Putamen (tissue), 1 donor: ENCODE measurements at places on chromosomes 5 and 9.
A peak's percentile ranks its signal among the peaks of the same experiment; 100 is the strongest.

GRCh38 chr5:149453618-149454415 lies 74.7 kb upstream of the IL17B start:
- no peak for DNase-seq

- DNase-seq = no peak
Measured at GRCh38 chr5:151683986-151684588, 2.6 kb downstream of the SPARC start.

DNA sequence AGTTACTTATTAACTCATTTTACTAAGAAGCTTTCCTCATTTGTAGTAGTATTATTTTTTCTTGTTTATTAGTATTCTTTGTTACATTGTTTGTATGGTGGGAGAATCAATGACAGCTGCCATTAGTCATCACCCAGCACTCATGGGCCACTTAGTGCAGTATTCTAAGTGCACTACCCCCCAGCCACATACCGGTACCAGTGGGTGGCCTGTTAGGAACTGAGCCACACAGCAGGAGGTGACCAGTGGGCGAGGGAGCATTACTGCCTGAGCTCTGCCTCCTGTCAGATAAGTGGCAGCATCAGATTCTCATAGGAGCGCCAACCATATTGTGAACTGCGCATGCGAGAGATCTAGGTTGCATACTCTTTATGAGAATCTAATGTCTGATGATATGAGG lies 24.2 kb upstream of the CAMLG start:
- DNase-seq = no peak

- DNase-seq = peak; percentile 7
Measured at GRCh38 chr9:31597977-31598376, 786.5 kb upstream of the ACO1 start.

- no peak for DNase-seq
Measured at GRCh38 chr9:2469681-2470221, 151.8 kb upstream of the VLDLR start.

DNA sequence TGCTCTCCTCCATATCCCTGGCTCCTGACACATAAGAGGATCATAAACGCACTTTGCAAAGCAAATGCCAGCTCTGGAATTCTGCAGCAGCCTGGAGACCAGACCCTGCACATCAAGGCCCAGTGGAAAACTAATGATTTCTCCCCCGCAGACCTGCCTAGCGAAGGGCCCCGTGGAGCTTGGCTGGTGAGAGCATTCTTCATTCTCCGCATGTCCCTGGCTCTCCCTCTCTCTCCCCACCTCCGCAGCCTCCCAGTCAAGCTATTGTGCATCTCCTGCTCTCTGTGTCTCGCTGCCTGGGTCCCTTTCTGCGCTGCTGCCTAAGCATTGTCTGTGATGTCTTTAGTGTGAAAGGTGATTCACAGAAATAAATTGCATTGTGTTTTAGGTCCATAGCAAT lies 46.7 kb downstream of the GRIA1 start:
- DNase-seq = no peak

GRCh38 chr5:158463938-158464337 lies 605.0 kb upstream of the CLINT1 start:
- DNase-seq = no peak

DNA sequence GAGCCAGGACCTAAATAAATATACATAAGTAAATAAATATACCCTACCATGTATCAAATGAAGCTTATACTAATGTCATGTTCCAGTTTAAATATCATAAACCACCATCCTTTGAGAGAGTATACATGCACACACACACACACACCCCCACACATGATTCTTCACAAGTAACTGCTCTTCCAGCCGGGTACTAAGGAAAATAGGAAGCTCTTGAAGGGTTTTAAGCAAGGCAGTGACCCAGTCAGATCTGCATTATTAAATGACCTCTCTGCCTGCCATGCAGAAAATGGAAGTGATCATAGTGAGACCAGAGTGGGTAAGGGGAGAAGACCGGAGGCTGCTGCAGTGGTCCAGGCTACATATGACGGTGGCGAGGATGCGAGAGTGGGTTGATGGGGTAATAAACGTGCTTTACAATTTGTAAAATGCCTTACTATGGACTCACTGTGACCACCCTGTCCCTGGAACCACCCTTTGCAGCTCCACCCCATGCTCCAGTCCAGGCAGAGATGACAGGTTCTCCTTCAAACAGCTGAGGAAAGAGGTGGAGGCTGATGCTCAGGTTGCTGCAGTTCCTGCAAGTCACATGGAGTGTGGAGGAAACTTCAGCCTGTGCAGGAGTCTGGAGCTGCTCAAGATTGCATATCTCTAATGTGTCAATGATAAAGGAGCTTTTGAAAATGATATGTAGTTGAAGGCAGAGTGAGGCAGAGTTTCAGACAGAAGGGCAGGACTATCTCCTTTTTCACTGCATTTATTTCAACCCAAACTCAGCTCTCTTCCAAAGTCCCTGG lies 38.8 kb upstream of the NDFIP1 start:
- DNase-seq = no peak

GRCh38 chr9:131598121-131598520 lies 52.8 kb downstream of the PRRT1B start:
- DNase-seq = no peak

GRCh38 chr5:106185661-106186081 lies 1485.1 kb downstream of the EFNA5 start:
- DNase-seq = no peak

DNA sequence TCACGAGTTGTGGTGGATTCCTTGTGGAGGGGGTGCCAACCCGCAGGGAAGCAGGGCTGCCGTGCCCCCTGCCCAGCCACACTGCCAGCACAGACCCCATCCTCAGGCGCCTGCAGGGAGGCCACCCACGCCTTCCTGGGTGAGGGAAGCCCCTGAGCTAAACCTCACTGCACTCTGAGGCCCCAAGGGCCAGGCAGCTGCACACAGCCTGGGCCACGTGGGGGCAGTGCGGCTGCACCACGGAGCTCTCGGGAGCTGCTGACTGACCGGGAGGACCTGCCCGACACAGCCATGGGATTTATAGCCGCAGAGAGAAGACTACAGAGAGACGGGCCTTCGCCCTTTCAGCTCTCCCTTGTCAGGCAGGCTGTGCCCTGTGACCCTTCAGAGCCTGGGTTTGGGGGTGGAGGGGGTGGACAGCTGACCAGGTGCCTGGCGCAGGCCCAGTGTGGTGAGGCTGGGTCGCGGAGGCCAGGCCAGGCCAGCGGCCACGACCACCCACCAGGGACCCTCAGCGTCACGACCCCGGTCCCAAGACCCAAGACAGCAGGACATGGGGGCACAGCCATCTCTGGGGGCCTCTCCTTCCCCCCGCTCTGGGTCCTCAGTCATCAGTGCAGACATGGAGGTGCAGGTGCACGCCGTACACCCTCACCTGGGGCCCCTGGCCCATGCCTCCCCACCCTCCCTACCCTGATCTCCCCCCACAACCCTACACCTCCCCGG lies 4.3 kb upstream of the AHRR start:
- DNase-seq = no peak

DNA sequence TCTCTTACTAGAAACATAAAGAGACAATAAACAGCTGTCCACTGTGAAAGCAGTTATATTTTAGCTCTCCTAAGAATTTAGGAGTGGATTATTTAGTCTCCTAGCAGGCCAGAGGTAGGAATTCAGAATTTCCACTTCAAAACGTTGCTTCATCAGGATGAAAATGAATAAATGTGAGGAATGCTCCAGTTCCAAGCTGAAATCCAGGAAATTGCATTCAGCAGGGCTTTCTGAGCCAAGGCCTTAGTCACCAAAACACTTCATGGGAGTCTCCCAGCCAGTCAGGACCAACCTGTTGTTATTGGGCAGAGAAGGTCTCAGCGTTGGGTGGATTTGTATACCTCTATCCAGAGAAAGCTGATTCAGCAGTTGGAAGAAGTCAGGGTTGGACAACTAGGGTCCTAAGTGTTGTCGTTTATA lies 1040.3 kb downstream of the TLE1 start:
- DNase-seq = no peak

DNA sequence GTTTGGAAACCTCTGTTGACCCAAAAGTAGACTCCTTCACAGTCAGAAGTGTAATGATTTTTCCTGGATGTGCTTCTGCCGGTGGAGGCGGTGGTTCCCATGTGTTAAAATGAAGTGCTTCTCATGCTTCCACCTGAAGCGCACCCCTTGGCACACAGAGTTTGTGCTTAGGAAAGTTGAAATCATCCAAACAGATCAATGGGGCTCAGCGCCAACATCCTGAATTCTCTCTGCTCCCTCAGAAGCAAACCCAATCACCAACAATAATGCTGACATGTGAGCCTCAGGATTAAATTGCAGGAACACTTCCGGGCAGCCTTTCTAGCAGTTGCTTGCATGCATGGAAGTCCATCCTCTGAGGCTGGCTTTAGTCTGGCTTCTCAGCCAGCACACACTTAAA lies 71.0 kb downstream of the MED10 start:
- DNase-seq = no peak

- peak; percentile 93 for DNase-seq
Measured at GRCh38 chr5:169980418-169981053, at the start of gene INSYN2B. Gene INSYN2B, minus strand, starts transcription at chr5:169980495. Its CDS starts 96,597 bp downstream, at chr5:169883898.

GRCh38 chr9:97889941-97890887 lies 32.1 kb downstream of the TRMO start:
- no peak for DNase-seq

DNA sequence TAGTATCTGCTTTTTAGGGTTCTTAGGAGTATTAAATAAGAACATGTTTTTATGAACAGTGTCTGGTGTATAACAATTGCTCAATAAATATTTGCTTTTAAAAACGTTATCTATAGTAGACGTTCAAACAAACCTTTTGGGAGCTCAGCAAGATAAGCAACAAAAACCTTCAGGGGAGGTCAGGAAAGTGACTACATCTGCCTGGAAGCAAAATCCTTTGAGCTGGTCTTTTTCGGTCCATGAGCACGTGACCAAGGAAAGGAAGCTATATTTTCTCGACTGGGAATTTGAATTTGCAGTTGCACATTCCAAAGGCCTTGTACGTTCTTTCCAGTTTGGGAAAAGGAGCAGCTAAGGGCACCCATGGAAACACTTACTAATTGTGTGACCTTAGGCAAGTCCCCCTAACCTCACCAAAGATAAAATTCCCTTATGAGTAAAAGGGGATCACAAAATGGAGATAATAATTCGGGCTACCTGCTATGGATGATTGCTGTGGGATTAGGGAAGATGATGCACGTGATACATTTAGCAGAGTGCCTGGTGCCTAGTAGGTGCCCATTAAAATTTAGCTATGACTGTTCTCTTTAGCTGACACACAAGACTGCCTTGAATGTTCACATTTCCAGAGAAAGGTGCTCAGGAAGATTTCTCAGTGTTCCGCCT lies 45.4 kb downstream of the PTTG1 start:
- no peak for DNase-seq

DNA sequence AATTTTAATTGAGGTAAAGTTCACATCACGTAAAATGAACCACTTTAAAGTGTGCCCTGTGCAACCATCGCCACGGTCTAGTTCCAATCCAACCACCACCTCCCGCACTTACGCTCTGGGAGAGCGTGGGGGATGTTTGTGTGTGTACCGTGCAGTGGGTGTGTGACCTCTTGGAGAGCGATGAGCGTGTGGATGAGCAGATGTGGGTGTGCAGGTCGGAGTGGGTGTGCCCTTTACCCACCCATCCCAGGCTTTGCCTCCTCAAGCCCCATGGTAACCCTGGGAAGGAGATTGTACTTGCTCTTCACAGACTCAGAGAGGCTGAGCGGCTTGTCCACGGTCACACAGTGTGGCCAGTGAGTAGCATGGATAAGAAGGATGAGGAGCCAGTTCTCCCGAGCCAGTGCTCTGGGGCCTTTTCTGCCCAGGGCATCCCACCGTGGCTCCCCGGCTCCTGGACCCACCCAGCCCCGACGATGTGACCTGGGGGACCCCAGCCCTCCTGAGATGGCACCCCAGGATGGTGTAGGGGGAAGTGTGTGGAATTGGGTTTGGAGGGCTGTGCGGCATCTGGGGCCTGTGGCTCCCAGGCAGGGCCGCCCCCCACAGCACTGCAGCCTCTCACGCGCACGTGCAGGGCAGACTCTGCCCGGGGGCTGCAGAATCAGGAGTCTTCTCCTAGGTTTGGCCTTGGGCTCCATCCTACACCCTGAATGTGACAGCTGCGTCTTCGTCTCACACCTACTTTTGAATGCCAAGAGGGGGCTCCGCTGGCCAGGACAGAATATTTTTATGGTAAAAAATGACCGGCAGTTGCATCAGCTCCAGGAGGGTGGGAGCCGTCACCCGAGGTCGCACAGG lies 13.6 kb downstream of the LHX3 start:
- no peak for DNase-seq

DNA sequence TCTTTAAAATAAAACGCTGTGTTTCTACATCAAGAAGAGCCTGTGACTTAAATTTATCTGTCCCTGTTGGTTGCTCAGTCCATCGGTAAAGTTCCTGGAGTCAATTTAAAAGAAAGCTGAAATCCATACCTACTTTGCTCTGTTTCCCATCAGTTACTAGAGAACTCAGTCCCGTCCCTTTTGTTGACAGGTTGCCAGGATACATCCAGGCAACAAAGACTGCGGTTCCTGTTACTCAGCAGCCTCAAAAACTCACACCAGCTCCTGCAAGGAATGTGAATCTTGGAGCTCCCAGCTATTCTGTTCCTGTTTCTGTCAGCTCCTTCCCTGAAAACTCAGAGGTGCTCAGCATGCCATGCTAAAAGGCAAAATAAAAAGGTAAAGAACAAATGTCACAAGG lies at the start of gene ZNF474:
TSS of gene ZNF474 (plus strand) at position 241 of the 400 bp plus-strand sequence. CDS start 22,445 bp downstream, outside the sequence.
- DNase-seq = no peak

DNA sequence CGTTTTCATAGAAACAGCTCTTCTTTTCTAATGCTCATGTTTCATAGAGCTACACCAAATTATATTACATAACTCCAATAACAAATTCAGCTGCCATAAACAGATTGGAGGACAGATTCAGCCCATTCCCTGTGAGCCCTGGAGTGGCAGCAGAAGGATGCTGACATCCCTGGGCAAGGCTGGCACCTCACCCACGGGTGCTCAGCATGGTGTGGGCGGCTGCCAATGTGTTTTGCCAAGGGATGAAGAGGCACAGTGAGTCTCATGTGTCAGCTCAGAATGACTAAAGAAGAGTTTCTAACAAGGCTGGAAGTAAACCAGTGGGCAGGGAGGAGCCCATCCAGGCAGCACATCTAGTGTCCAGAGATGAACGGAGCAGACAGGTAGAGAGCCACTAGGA lies 127.1 kb upstream of the ICE1 start:
- DNase-seq = no peak
